ENCODE measurements at places on chromosomes 16 and 17. TPM values are rescaled to one million over a fixed set of nuclear protein-coding genes. Genes with fewer than 3 reads are reported as not detected.

DNA sequence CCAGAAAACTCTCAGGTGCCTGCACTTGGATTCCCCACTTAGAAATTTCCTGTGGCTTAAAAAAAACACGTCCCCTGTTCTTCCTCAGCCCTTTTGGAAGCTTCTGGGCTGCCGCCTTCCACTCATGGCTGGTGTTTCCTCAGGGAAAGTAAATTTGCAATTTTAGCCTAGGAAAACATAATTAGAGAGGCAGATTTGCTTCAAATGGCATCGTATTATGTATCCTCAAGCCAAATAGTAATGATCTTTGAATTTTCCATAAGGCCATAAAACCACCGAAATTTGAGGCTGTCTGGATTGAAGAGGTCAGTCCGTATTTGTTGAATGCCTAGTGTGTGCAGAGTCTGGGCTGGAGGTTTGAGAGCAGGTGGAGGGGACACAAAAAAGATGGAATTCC lies 17.7 kb downstream of the MGAT5B start:
- DNase-seq, result no peak

DNA sequence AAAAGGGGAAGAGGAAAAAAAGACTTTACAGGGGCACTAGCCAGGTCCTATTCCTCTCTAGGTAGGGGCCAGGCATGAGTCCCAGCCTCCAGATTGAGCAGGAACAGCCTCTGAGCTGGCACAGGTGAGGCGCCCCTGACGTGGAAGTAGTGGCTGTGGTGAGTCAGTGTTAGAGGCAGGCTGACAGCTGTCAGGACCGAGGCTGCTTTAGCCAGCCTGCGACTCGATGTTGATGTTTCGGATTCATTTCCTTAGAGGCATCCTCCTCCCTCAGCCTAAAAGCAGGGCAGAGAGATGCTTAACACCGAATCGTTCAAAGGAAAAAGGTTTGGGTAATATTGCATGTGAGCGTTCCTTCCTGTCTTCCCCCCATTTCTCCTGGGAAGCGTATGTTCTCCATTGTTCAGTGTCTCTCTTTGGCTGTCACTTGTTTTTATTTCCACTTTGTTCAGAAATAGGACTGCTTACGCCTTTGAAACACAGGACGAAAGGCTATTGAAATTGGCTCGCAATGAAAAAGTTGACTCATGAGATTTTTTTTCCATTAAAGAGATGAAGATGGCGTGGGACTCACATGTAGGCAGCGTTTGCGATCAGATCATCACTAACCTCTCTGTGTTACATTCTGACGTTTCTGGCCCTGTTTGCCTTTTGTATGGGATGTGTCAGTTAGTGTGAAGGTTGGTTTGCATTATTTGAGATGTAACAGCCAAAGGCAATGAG lies 1.3 kb downstream of the KIAA0513 start:
- peak; percentile 41 for DNase-seq

DNA sequence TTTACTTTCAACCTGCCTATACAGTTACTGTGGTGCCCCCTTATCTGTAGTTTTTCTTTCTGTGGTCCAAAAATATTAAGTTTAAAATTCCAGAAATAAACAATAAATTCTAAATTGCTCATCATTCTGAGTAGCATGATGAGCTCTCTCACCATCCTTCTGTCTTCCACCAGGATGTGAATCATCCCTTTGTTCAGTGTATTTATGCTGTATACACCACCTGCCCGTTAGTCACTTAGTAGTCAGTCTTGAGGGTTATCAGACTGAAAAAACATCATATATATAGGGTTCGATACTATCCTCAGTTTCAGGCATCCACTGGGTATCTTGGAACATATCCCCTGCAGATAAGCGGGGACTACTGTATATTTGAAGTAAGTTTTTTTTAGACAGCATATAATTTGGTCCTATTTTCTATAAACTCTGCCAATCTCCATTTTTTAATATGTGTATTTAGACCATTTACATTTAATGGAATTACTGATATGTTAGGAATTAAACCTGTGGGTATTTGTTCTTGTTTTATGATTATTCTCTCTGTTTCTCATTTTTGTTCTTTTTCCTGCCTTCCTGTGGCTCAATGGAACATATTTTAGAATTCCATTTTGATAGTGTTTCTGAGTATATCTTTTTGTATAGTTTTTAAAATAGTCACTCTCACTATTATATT lies 31.0 kb downstream of the TBX21 start:
- DNase-seq, result no peak

DNA sequence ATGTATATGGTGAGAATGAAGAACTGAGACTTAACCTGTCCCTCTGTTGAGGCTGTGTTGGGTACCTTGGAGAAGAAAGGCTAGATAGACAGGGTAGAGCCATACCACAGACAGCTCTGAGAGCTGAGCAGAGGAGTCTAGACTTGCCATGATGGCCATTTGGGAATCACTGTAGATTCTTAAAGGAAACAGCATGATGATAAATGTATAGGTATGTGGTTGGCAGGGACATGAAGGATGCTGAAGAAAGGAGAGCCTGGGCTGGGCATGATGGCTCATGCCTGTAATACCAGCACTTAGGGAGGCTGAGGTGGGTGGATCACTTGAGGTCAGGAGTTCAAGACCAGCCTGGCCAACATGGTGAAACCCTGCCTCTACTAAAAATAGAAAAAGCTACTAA lies 114.4 kb upstream of the HAS3 start:
- no peak for DNase-seq

GRCh38 chr16:3175157-3176093 lies 12.6 kb upstream of the OR1F1 start:
- peak; percentile 52 for DNase-seq

DNA sequence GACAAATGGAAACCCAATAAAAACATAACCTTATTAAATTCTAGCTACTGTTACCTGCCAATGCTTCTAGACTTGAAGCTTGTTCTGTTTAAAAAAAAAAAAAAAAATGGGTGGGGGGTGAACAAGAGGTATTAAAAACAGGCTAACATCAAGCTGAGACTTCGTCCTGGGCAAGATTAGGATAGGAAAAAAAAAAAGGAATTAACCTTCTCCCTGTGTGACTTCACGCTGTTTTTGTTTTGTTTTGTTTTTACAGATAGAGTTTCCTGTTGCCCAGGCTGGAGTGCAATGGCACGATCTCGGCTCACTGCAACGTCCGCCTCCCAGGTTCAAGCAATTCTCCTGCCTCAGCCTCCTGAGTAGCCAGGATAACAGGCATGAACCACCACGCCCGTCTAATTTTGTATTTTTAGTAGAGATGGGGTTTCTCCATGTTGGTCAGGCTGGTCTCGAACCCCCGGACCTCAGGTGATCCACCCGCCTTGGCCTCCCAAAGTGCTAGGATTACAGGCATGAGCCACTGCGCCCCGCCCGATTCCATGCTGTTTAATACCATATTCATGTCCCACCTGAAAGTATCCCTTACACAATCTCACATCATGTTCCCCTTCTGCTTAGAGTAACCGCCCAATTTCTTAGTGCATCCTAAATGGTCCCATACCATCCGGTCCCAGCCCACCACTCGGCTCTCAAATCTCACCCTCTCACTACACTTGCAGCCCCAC lies 2.2 kb downstream of the USP31 start:
- DNase-seq, result no peak

DNA sequence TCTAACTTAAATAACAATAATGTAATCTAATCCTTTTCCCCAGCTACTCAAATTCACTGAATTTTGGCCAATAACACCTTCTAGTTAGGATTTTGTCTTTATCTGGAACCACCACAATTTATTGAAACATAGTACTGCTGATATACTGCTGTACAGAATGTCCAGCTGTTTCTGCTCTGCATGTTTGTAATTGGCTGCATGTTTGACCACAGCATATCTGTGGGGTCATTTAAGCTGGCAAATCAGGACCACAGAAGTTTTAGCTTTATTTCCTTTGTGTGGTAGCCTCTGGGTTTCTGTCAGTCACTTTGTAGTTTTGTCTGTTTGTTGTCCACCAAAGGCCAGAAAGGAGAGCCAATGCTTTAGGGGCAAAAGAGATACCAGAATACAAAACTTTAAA lies 22.2 kb upstream of the RAB11FIP4 start:
- no peak for DNase-seq

GRCh38 chr17:73519714-73520368 lies 124.4 kb downstream of the SDK2 start:
- DNase-seq, result no peak

GRCh38 chr17:77318021-77318420 lies 177.3 kb downstream of the SEC14L1 start:
- DNase-seq, result no peak

DNA sequence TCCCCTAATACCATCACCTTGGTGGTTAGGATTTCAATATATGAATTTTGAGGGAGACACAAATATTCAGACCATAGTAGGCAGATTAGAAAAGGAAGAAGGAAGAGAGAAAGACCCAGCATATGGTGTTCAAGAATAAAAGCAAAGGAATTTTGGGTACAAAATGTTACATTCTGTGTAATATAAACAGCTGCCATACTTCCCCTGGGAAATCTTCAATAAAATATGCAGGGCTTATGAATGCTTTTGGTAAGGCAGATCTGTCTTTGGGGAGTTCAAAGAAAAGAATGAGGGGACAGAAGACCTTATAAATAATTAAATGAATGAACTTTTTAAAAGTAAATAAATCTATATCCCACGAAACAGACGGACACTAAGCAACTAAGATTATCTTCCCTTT lies 91.9 kb downstream of the USP32 start:
- DNase-seq, result no peak

GRCh38 chr16:12078405-12079280 lies 102.1 kb downstream of the SNX29 start:
- DNase-seq, result no peak

- DNase-seq, result no peak
Observed at GRCh38 chr17:49490276-49490675, 4.8 kb upstream of the NGFR start.

DNA sequence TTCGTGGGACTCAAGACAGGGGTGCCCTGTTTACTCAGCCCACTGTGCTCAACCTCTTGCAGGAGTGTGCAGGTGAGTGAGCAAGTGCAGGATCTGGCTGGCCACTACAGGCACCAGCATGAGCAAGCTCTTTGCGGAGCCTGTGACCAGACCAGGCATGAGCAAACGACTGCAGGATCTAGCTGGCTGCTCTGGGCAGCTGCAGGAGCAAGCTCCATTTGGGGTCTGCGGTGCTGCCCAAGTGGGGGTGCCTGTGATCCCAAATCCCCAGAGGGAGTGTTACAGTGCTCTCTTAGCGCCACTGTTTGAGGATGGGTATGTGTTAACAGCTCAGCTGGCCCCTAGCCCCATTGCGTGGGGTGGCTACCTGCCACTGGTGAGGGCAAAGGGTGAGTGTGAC lies 2.4 kb downstream of the USP6 start:
- DNase-seq, result no peak

- DNase-seq, result no peak
Observed at GRCh38 chr16:54627616-54628015, 303.0 kb upstream of the IRX5 start.

- DNase-seq, result no peak
Observed at GRCh38 chr16:17459903-17460521, 10.7 kb downstream of the XYLT1 start.

- DNase-seq, result peak; percentile 41
Observed at GRCh38 chr16:58814348-58814801, 80.3 kb upstream of the GOT2 start.

DNA sequence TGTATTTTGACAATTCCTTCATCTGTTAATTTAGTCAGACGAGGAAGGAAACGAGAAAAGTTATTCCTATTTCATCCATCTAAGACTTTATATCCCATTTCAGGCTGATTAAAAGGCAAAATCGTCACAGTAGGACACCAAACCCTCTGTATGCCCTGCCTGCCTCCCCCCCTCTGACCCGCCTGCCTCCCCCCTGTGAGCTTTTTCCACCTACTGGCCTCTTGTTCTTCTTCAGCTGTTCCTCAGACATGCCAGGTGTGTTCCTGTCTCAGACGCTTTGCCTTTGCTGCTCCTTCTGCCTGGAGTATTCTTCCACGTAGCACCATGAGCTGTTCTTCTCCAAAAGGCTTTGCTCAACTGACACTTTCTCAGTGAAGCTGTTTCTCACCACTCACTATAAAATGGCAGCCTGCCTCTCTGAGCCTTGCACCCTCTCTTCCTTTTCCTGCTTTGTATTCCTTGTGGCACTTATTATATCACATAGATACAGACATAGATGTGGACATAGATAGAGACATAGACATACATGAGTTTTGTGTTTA lies 723.4 kb downstream of the MAF start:
- no peak for DNase-seq

The C1QL1 gene
- total RNA-seq, result 7.1 TPM

The KRTAP2-1 gene
- total RNA-seq, result not detected

The KRT39 gene
- total RNA-seq, result 0.18 TPM

The RBFOX1 gene
- 0.31 TPM for total RNA-seq

The CCL2 gene
- total RNA-seq, result 64.2 TPM

The ADAD2 gene
- not detected for total RNA-seq

The CTRB2 gene
- total RNA-seq, result not detected

The CDH1 gene
- total RNA-seq, result not detected
